ENCODE measurements at places on chromosomes 5 and 9. TPM values are rescaled to one million over a fixed set of nuclear protein-coding genes. Genes with fewer than 3 reads are reported as not detected.

DNA sequence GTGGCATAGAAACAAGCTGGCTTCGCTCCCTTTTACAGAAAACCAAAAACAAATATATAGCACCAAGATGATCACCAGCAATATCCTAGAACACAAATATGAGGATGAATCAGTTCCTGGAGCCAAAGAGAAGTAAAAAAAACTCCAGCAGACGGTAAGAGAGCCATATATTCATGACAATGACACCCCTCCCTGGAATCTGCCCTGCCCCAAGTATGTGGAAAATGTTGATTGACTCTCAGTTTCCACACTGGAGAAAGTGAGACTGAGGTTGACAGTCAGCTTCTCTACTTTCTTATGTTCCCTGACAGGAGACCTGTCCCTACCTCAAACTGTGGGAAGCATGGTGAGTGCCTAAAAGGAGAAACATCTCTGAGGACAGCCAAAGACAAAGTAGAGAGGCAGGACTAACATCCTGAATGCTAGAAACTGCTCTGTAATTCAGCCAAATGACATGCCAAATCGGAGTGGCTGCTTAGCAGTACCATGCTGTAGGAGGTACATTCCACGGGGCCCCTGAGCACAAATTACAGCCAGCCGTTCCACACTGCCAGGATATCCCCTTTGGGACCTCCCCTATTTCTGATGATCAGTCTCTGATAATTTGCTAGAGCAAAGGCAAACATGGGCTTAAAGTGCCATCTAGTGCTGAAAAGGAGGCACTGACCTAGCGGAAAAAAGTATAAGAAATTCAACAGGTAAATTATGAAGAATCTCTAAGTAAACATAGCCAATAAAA, 424.0 kb upstream of the RGMB start:
- H3K27me3 ChIP-seq, result no peaks in the 10 kb centered on the region
- H3K4me1 ChIP-seq, result no peaks in the 10 kb centered on the region
- no peak overlapping the region for H3K27ac ChIP-seq
- H3K36me3 ChIP-seq, result no peaks in the 10 kb centered on the region
- no peak for DNase-seq

GRCh38 chr5:84682531-84682930, 297.9 kb upstream of the EDIL3 start:
- no peak overlapping the region for H3K4me3 ChIP-seq
- no peaks in the 10 kb centered on the region for H3K4me1 ChIP-seq
- H3K27me3 ChIP-seq, result no peaks in the 10 kb centered on the region
- H3K36me3 ChIP-seq, result no peaks in the 10 kb centered on the region
- DNase-seq, result no peak

Gene LHX2
- not detected for total RNA-seq

Gene GALT
- 73.5 TPM for total RNA-seq

Gene MRNIP
- 124 TPM for total RNA-seq

DNA sequence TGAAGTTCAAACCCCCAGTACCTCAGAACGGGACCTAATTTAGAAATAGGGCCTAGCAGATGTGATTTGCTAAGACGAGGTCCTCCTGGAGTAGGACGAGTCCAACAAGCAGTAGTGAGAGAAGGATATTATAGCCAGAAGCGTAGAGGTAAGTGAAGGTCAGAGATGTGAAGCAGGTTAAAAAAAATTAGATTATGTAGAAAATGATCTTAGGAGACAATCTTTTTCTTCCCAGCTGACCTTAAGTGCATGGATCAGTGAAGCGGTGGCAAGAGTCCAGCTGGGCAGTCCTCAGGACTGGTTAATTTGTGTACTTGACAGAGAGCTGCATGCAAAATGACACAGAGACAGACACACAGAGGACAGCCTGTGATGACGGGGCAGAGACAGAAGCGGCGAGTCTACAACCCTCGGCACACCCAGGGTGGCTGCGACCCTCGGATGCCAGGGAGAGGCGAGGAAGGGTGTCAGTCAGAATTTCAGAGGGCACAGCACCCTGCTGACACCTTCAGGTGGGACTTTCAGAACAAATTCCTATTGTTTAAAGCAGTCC, 131.4 kb upstream of the IRX4 start:
- no peaks in the 10 kb centered on the region for H3K4me1 ChIP-seq
- H3K27me3 ChIP-seq, result no peaks in the 10 kb centered on the region
- H3K36me3 ChIP-seq, result no peaks in the 10 kb centered on the region
- DNase-seq, result no peak
- H3K4me3 ChIP-seq, result no peak overlapping the region

DNA sequence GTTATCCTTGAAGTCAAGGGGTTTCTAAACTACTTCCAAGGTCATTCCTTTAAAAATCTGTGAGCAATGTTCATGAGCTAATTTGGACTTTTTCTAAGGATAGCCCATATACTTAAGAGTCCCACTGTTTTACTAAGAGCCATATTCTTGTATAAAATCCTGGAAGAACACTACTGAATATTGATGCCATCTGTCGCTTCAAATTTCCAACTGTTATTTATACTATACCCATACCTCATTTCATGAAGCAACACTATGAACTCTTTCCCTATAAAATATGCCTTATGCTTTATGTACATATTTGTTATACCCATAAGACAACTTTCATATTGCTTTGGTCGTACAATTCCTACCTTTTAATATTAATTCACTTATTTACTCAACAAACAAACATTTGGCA, 12.4 kb upstream of the ANKRD55 start:
- H3K4me1 ChIP-seq, result no peaks in the 10 kb centered on the region
- H3K4me3 ChIP-seq, result no peak overlapping the region
- H3K27me3 ChIP-seq, result no peaks in the 10 kb centered on the region
- DNase-seq, result no peak
- H3K36me3 ChIP-seq, result no peaks in the 10 kb centered on the region

DNA sequence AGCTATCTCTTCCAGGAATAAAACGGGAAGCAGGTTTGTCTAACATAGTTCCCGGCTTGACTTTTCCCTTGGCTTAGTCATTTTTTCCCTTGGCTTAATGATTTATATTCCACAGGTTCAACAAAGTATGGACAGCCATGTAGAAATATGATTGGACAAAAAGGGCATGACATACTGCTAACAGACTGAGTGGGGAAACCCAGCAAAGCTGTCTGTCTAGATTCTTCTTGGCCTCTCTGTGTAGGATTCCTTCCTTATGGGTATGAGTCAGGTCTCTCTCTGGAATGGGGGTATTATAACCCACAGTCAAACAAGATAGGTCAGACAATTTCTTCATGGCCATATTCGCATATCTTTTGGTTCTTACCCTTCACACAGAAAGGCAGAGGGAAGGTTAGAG, 5.7 kb upstream of the MTAP start:
- H3K27ac ChIP-seq, result no peak overlapping the region
- H3K36me3 ChIP-seq, result no peaks in the 10 kb centered on the region
- DNase-seq, result no peak
- no peak overlapping the region for H3K4me3 ChIP-seq
- peaks cover 50% of the 10 kb centered on the region for H3K27me3 ChIP-seq

GRCh38 chr9:69548681-69549080, 123.5 kb downstream of the APBA1 start:
- H3K27ac ChIP-seq, result no peak overlapping the region
- H3K4me1 ChIP-seq, result no peaks in the 10 kb centered on the region
- H3K36me3 ChIP-seq, result no peaks in the 10 kb centered on the region
- DNase-seq, result no peak

- H3K36me3 ChIP-seq, result no peaks in the 10 kb centered on the region
- H3K27ac ChIP-seq, result no peak overlapping the region
- no peak overlapping the region for H3K4me3 ChIP-seq
- no peaks in the 10 kb centered on the region for H3K27me3 ChIP-seq
These were observed 437.5 kb downstream of the TMEM232 start for GRCh38 chr5:110288766-110289511.

Gene TSSK1B
- 0.20 TPM for total RNA-seq

DNA sequence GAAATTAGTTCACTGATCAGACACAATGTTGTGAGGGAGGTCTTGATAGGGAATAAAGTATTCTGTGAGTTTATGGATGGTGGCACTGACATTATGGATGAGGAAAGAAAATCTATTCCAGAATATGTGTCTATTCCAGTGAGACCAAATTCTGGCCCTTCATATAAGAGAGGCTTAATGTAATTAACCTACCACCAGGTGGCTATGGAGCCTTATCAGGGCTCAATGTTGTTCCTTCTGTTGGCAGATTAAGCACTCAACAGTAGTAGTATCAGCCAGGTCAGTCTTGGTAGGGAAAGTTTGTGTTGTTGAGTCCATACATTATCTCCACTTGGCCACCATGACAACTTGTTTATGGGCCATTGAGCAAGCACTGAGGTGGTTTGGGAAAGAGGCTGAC, 41.7 kb upstream of the BARX1 start:
- H3K4me3 ChIP-seq, result no peak overlapping the region
- H3K27ac ChIP-seq, result no peak overlapping the region
- H3K36me3 ChIP-seq, result no peaks in the 10 kb centered on the region
- H3K4me1 ChIP-seq, result no peaks in the 10 kb centered on the region
- no peak for DNase-seq
- H3K27me3 ChIP-seq, result peaks cover 4% of the 10 kb centered on the region

GRCh38 chr9:131278702-131279111, 2.4 kb upstream of the FAM78A start:
- no peak overlapping the region for H3K4me3 ChIP-seq
- H3K4me1 ChIP-seq, result peaks cover 25% of the 10 kb centered on the region
- no peak overlapping the region for H3K27ac ChIP-seq
- DNase-seq, result no peak

Gene TBC1D13
- total RNA-seq, result 244 TPM

GRCh38 chr9:135804581-135805421, 102.5 kb downstream of the CAMSAP1 start:
- H3K27me3 ChIP-seq, result no peaks in the 10 kb centered on the region
- no peaks in the 10 kb centered on the region for H3K4me1 ChIP-seq
- H3K27ac ChIP-seq, result no peak overlapping the region
- no peak overlapping the region for H3K4me3 ChIP-seq
- no peaks in the 10 kb centered on the region for H3K36me3 ChIP-seq
- DNase-seq, result no peak

- no peaks in the 10 kb centered on the region for H3K4me1 ChIP-seq
- DNase-seq, result no peak
- no peaks in the 10 kb centered on the region for H3K36me3 ChIP-seq
- H3K4me3 ChIP-seq, result no peak overlapping the region
- H3K27me3 ChIP-seq, result no peaks in the 10 kb centered on the region
These were observed 69.4 kb upstream of the COL5A1 start for GRCh38 chr9:134571946-134572917.

DNA sequence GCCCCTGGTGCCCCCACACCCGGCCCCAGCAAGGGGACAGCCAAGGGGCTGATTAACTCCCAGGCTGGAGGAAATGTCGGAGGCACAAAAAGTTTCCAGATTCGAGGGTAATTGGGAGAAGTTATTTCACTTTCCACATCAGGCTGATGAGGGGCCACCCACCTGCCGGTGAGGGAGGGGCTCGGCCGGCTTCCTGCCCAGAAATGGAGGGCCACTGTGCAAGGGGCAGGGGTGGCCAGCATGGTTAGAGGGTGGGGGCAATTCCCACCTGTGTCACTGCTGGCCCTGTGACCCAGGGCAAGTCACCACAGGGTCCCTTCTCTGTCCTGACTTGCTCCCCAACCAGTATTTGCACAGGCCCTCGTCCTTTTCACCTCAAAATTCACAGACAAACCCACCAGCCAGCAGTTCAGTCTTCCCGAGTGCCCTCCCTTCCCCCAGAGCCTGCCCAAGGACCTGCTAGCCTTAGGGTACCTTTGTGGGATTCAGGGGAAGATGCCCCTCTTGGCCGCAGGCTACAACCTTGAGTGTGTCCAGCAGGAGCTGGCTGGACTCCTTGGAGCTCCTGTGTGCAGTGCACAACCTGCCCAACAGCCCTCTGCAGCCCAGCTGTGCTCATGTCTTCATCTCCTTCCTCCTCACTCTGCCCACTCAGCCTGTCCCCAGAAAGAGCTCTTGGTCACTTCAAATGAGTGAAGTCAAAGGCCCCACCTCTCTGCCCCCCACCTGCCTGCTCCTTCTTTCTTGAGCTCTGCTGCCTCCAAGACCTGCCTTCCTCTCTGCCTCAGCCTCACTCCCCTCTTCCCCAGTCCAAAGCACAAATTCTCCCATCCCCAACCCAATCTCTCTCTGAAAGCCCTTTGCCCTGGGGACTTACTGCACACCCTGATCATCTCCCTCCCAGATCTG, 130.5 kb downstream of the BARX1 start:
- H3K27me3 ChIP-seq, result peaks cover 25% of the 10 kb centered on the region
- DNase-seq, result no peak
- no peak overlapping the region for H3K27ac ChIP-seq
- no peaks in the 10 kb centered on the region for H3K36me3 ChIP-seq
- H3K4me3 ChIP-seq, result no peak overlapping the region

Gene ZNF366
- total RNA-seq, result 0.68 TPM
